ENCODE measurements at places on chromosomes 11 and 22.
A peak's percentile ranks its signal among the peaks of the same experiment; 100 is the strongest.

DNA sequence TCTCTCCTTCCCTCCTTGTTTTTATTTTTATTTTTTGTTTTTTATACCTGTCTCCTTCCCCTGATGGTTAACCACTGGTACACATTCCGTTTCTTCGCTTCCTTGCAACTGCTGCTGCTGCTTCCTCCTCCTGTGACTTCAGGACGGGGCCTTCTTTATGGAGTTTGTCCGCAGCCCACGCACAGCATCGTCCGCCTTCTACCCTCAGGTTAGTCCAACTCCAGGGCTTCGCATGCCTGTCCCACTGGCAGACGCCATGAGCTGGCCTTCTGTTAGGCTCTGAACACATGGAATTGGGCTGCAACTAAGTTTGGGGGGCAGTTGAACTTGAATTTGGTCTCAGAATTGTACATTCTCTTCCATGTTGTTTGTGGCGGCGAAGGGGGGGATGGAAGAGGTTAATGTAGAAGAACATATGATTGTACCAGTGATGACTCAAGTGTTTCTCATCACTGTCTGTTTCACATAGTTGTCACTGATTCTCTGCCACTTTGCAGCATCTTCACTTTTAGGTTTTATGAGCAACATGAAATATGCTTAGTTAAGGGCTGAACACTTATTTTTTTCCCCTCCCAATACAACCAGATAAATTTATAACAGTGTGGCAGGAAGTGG lies 83.0 kb upstream of the YWHAH start:
- DNase-seq: no peak

DNA sequence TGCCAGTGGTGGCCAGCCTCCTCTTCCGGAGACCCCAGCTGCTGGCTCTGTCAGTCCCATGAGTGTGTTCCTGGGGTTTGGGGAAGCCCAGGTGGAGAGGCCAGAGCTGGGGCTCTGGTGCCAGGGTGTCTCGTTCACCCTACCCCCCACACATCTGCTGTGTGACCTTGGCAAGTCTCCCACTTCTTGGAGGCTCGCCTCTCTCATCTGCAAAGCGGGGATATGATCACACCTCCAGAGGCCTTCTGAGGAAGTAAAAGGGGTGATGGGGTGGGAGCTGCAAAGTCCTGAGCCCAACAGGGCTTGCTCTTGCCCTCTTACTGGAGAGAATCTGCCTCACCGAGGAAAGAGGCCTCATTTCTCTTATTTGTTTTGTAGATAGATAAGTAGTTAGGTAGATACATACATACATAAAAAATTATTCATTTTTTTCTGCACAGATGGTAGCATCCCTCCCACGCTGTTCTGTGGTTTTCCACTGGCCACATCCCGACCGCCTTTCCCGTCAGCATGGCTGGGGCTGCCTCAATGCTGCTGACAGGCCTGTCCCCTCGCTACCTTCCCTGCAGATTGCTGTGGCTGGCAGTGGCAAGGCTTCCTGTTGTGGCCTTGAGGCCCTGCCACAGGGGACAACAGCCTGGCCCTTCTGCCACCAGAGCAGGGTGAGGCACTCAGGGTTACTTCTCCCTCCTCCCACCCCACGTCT lies 23.9 kb downstream of the MYO7A start:
- no peak for DNase-seq

GRCh38 chr22:20393705-20394476 lies at the start of gene ZNF74:
Gene ZNF74, plus strand, starts transcription at chr22:20394151. Its CDS starts 478 bp downstream, at chr22:20394629.
- DNase-seq: peak; percentile 90

- DNase-seq: no peak
Observed at GRCh38 chr11:132962041-132962440, 570.3 kb downstream of the OPCML start.

GRCh38 chr22:32745996-32746322 lies 55.5 kb upstream of the TIMP3 start:
- no peak for DNase-seq

DNA sequence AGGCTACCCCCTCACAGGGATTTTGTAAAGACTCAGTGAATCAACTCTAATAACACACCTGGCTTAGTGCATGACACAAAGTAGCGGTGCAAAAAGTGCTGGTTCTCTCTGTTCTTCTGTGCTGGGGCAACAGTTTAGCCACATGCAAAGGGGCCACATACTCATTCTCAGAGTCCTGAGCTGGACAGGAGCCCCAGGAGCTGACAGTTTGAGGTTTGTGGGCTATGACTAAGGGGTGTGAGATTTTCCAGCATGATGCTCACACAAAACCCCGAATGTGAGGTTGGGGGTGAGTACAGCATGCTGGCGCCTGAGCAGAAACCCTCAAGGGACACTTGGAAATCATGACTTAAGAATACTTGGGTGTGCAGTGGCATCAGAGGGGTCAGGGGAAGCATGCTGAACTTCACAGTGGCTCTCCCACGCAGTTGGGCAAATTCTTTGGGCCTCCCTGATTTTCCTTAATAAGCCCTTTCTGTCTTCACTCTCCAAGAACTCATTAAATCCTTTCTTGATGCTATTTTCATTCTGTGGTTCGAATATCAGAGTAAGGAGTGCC lies 31.0 kb downstream of the TMPRSS5 start:
- no peak for DNase-seq

- DNase-seq: no peak
Observed at GRCh38 chr11:70606951-70607330, 208.6 kb downstream of the CTTN start.

DNA sequence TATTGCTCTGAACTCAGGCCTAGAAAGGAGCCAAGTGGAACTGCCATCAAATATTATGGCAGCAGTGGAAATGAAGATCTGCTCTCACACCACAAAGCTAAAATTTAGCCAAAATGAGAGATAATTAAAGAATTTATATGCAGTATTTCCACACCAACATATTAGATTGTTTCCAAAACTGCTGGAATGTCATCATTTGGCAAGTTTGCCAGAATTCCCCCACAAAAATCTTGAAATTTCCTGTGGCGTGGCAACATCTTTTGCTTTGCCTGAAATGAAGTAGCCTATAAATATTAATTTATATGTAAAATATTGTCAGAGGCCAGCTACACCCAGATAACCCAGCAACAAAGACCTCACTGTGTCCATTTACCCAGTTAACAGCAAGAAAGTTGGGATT lies 13.8 kb downstream of the C11orf71 start:
- no peak for DNase-seq

GRCh38 chr22:37488337-37489135 lies 2.4 kb upstream of the MFNG start:
- no peak for DNase-seq

- DNase-seq: peak; percentile 49
Observed at GRCh38 chr11:6604081-6604626, 580 bp downstream of the ILK start.

DNA sequence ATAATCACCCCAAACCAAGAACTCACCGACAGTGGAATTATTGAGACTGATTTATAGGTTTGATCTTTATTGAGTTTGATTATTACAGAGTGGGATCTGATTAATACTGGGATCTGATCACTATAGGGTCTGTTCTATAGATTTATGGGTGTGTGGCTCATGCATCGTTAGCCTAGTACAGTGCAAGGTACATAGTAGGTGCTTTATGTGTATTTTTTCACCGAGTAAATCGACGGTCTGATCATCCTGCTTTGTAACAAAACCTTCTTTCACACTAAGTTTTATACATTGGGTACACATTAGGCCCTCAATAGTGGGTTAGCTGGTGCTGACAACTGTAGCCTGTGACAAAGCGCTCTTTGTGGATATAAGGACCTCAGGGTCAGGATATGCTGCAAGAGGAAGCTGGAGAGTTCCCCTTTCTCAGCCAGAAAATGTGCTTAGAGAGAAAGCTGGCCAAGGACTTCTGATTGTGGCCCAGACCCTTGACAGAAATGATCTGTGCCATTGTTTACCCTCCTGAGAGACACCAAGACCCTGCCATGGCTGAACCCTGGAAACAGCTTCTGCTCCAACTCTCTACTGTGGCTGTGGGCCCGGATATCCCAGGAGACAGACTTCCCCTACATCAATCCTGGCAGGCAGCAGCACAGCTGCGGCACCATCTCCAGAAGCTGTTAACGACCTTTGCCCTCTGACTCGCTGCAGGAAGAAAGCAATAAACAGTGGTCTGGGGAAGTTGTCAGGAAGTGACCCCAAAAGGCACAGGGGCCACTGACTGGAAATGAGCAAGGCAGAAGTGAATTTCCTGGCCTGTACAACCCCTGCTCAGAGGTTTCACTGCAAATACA lies 16.1 kb upstream of the TPP1 start:
- no peak for DNase-seq

DNA sequence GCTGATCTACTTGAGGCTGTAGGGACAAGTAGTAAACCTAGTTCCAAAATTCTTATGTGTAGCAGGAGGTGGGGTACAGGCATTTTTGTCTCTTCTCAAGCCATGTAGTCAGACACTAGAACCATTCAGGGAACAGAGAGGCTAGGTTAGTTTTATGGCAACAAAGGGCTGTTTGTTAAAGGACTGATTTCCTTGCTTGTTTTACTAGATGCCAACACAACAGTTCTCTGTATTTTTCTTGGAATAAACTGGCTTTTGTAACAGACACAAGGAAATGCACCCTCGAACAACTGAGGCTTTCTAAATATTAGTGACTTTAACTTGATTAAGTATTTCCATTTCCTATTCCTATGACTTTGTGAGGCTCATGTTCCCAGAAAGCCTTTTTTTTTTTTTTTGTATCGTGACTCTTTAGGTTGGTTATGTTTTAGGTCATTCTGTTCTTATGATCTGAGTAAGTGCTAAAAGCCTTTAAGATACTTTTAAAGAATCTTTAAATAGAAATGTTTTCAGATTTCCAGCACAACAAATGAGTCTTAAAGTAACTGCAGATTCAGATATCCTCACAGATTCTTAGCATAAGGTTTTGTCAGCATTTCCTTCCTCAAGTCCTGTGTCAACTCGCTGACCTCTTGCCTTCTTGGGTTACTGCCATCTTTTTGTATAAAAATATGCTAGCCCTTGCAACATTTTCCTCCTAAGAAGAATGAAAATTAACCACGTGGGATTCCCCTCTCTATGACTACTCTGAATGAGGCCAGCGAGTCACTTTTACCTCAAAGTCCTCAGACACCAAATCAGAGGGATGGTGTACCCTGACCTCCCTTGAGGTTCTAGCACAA lies 92.5 kb downstream of the CCDC83 start:
- DNase-seq: peak; percentile 50

GRCh38 chr11:22460181-22460580 lies 122.0 kb downstream of the SLC17A6 start:
- DNase-seq: no peak

DNA sequence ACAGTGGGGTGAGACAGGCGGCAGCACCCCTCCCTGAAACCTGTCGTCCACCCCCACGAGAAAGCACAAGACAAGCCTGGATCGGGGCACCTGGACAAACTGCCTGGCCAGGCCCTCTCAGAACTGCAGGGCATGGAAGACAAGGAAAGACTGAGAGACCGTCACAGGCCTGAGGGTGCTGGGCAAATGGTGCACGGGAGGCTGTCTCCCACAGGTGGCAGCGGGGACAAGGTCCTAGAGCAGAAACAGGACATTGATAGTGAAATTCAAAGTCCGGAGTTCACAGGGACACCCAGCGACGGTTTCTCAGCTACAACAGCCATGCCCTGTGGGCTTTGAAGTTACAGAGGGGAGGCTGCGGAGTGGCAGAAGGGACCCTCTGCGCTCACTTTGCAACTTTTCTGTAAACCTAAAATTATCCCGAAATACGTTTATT lies 20.6 kb downstream of the DRD4 start:
- DNase-seq: no peak

DNA sequence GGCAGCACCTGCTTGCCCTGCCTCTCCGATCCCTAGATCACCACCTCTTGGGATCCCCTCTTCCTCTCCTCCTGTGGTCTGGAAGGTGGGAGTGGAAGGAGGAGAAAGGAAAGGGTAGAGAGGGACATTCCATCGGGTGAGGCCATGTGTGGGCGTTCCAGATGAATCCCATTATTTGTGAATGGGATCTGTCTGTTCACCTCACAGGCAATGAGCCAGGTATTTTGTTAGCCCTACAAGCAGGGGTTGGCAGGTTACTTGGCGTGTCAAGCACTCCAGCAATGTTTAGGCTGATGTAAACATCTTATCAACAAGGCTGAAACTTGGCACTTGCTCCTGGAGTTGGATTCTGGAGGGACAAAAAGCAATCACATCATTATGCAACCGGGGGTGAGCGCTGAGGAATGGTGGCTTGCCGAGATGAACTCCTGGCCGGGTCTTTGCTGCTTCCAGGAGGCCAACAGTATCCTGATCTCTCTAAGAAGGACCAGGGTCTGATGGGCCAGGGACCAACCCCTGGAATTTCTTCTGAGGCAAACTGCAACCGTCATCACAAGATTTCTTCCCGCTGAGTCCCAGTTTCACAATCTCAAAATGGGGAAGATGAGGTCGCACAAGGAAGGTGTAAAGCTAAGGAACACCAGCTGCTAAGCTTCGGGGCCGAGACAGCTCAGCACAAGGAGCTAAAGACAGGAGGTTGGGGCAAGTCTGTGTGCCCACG lies 7.8 kb downstream of the ADAMTS8 start:
- DNase-seq: no peak

- DNase-seq: no peak
Observed at GRCh38 chr11:118006153-118006534, 19.9 kb downstream of the IL10RA start.

- no peak for DNase-seq
Observed at GRCh38 chr11:3042496-3043314, 14.5 kb downstream of the CARS1 start.

DNA sequence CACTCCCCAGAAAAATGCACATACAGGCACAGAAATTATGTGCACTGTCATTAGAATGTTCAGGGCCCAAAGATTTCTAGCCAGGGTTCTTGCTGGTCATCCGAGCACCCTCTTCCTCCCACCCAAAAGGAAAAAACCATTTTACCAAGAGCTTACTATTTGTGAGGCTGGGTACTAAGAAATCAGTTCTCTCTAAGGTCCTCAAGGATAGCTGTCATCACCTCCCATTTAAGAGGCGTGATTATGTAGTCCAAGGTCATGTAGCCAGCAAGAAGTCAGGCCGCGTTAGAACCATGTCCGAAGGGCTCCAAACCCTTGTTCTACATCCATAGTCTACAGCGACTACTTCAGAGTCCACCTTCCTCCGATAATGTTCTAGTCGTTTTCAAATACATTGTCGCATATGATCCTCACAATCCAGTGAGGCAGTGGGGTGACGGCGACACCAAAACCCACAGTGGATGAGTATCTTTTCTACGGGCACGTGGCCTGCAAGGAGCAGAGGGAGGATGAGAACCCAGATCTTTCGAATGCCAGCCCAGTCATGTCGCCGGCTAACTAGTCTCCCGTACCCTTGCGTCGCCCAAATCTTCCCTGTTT lies 634 bp downstream of the TIMM8B start:
- peak; percentile 13 for DNase-seq

DNA sequence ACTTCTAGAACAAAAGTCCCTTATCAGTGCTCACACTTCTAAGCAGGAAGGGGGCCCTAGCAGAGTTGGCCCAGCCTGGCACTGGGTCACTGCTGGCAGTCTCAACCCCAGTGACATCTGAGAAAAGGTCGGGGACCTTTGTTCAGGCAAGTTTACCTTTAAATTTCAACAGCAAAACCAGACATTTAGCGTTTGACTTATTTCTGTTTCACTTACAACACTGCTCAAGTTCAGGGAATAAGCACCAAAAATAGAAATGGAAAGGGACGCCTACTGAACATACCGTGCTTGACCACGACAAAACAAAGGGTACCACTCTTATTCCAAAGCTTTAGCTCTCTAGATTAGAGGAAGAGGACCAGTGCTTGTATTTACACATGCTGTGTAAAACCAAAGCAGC lies 26.2 kb downstream of the PITPNB start:
- DNase-seq: no peak

Data from Caki2 (cell line).